Progenitor cell of endocrine pancreas (in vitro differentiated cells): ENCODE measurements at places on chromosomes 16 and 17. TPM values are rescaled to one million over a fixed set of nuclear protein-coding genes. Genes with fewer than 3 reads are reported as not detected.

GRCh38 chr16:80874925-80875324, 70.5 kb upstream of the CDYL2 start:
- H3K27me3 ChIP-seq, result peaks cover 18% of the 10 kb centered on the region
- DNase-seq, result no peak
- H3K27ac ChIP-seq, result no peak overlapping the region
- H3K36me3 ChIP-seq, result no peaks in the 10 kb centered on the region
- H3K4me1 ChIP-seq, result peaks cover 3% of the 10 kb centered on the region

The CMTM2 gene
- total RNA-seq, result 0.58 TPM in 1 of 2 replicates, not detected in the other

GRCh38 chr17:32256012-32256700, 9.5 kb upstream of the RHBDL3 start:
- no peak for DNase-seq
- peaks cover under 1% of the 10 kb centered on the region for H3K4me1 ChIP-seq
- no peak overlapping the region for H3K4me3 ChIP-seq
- no peak overlapping the region for H3K27ac ChIP-seq

The P2RX5 gene
- total RNA-seq, result 0.89 and 0.95 TPM in 2 replicates

DNA sequence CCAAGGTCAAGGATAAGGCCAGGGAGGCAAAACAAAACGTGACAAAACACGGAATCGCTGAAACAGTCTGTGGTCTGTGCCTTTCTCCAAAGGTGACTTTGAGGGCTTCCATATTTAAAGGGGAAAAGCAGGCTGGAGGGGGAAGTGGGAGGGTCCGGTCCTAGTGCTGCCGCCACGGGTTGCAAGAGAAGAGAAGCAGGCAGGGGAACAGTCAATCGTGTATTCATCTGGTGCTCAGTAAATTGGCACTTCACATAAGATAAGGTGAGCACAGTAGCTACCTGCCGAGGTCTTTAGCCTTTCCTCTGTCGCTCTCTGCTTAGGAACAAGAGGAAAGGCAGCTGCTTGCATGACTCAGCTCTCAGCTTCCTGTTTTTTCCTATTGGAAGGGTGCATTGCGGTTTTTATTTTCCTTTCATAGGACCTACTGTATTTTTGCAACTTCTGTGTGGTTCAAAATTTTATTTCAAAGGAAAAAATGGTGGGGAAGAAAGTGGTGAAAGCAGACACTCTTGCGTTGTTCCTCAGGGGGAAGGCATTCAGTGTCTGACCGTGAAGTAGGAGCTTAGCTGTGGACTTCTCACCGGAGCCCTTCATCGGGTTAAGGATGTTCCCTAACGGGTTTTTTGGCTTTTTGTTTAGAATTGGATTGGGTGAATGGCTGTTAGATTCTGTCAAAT, 7.1 kb upstream of the LGALS3BP start:
- peak overlapping the region; percentile 90 for H3K27ac ChIP-seq
- no peaks in the 10 kb centered on the region for H3K27me3 ChIP-seq
- peaks cover 9% of the 10 kb centered on the region for H3K4me1 ChIP-seq
- no peak for DNase-seq
- peaks cover 13% of the 10 kb centered on the region for H3K36me3 ChIP-seq

- no peaks in the 10 kb centered on the region for H3K27me3 ChIP-seq
- H3K4me1 ChIP-seq, result peaks cover 3% of the 10 kb centered on the region
- peaks cover 1% of the 10 kb centered on the region for H3K36me3 ChIP-seq
- DNase-seq, result no peak
Measured at GRCh38 chr17:66655861-66656260, 179.1 kb upstream of the CACNG5 start.

- peaks cover 6% of the 10 kb centered on the region for H3K4me1 ChIP-seq
- H3K27ac ChIP-seq, result no peak overlapping the region
- H3K36me3 ChIP-seq, result no peaks in the 10 kb centered on the region
- H3K4me3 ChIP-seq, result no peak overlapping the region
- no peaks in the 10 kb centered on the region for H3K27me3 ChIP-seq
Measured at GRCh38 chr17:66570447-66571195, 264.3 kb upstream of the CACNG5 start.
